ENCODE measurements at places on chromosomes 1 and 21. TPM values are rescaled to one million over a fixed set of nuclear protein-coding genes. Genes with fewer than 3 reads are reported as not detected.

RBM11 gene
- 0.65 TPM for total RNA-seq

GRCh38 chr1:94578856-94579255, 37.3 kb upstream of the F3 start:
- H3K27ac ChIP-seq = no peak overlapping the region
- peaks cover 4% of the 10 kb centered on the region for H3K4me1 ChIP-seq
- no peak overlapping the region for H3K4me3 ChIP-seq
- no peaks in the 10 kb centered on the region for H3K27me3 ChIP-seq
- DNase-seq = no peak

- H3K27me3 ChIP-seq = no peaks in the 10 kb centered on the region
- no peak for DNase-seq
- H3K4me3 ChIP-seq = no peak overlapping the region
- no peak overlapping the region for H3K27ac ChIP-seq
- peaks cover 10% of the 10 kb centered on the region for H3K4me1 ChIP-seq
Measured at GRCh38 chr1:19369396-19370090, 57.4 kb downstream of the SLC66A1 start.

DNA sequence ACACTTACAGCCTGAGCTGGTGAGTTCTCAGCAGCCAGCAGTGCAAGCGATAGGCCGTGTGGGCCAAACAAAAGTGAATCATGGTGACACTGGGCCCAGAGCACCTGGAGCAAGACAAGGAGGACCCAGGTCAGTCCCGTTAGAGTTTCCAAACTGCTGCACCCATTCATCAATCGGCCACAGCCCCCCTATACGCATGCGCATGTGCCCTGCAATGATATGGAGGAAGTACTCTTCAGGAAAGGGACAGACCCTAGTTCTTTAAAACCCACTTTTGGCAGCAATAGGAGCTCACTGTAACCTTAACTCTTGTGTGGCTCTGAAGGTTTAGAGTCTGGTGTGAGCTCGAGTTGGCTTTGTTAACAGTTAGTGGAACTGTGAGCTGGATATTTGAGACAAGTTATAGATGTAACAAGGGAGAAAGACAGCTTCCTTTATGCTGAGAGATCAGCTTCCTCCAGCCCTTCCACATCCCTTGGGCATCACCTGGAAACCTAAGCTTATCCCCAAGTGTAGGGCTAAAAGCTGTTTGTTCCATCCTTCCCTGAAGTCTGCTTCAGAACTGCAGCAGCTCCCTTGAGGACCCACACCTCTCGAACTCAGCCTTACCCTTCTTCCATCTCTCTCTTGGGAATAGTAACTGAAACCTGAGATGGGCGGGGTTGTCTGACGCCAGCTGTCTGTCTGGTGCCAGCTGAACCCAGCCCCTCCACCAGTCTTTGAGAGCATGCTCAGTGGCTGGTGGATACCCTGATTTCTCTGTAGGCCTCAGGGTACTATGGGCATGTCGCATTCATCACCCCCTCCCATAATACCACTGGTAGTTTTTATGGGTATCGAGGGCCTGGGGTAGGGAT, 17.7 kb downstream of the NMNAT1 start:
- no peaks in the 10 kb centered on the region for H3K27me3 ChIP-seq
- DNase-seq = no peak
- H3K4me3 ChIP-seq = no peak overlapping the region

All from neural crest cell (in vitro differentiated cells).